ENCODE measurements at places on chromosomes 5 and 9.

GRCh38 chr5:79802406-79802805 is 112.8 kb downstream of the CMYA5 start:
- DNase-seq = no peak

GRCh38 chr5:15344954-15345353 is 155.0 kb upstream of the FBXL7 start:
- DNase-seq = no peak

GRCh38 chr5:144088206-144089064 is 82.0 kb downstream of the YIPF5 start:
- no peak for DNase-seq

- DNase-seq = no peak
Measured at GRCh38 chr9:132694144-132694543, 23.9 kb downstream of the GTF3C4 start.

DNA sequence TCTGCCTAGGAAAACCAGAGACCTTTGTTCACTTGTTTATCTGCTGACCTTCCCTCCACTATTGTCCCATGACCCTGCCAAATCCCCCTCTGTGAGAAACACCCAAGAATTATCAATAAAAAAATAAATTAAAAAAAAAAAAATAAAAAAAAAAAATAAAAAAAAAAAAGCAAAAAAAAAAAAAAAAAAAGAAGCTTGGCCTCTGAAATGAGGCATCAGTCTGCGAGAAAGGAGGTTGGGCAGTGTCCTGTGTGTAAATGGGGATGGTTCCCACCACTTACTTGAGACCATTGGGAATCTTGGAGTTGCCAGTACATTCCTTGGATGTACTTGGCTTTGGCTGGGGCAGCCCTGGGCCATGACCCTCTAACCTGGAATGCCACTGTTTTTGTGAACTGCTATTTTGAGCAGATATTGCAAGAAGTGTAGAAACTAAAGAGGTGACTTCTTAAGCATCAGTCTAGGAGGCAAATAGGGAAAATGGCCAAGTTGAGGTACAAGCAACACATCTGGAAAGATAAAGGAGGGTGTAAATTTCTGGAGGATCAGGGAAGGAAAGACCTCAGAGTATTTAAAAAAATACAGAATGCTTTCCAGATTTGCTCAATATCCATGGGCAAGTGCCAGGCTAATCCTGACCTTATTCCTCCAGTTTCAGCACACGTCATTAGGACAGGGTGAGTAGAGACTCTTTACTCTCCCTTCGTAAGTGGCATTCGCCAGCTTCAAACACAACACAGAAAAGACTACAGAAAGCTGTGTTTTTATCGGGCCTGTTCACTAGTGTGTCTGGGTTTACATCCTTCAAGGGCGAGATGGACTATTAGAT is 58.1 kb downstream of the HSPA4 start:
- DNase-seq = no peak

GRCh38 chr9:133691626-133692363 is 46.4 kb downstream of the SARDH start:
- peak; percentile 60 for DNase-seq
